ENCODE measurements at places on chromosomes 11 and 22.

GRCh38 chr11:117972044-117972443 is 14.2 kb upstream of the IL10RA start:
- DNase-seq, result no peak

DNA sequence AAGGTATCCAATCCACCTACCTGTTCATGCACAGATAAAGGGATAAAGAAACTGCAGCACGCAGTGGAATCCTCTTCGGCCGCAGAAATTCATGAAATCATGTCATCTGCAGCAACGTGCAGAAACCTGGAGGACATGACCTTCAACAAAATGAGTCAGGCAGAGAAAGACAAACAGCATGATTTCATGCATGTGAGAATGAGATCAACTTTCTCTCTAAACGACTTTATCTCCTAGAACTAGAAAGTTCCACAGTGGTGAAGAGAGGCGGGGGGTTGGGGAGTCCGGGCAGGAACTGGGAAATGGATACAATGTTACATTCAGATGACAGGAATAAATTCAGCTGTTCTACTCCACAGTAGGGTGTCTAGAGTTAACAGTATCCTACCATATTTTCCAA is 9.9 kb downstream of the RGL4 start:
- no peak for DNase-seq

- no peak for DNase-seq
Observed at GRCh38 chr11:102430158-102430836, 22.3 kb downstream of the TMEM123 start.

GRCh38 chr22:20583471-20583922 is 76.1 kb downstream of the MED15 start:
- DNase-seq, result no peak

DNA sequence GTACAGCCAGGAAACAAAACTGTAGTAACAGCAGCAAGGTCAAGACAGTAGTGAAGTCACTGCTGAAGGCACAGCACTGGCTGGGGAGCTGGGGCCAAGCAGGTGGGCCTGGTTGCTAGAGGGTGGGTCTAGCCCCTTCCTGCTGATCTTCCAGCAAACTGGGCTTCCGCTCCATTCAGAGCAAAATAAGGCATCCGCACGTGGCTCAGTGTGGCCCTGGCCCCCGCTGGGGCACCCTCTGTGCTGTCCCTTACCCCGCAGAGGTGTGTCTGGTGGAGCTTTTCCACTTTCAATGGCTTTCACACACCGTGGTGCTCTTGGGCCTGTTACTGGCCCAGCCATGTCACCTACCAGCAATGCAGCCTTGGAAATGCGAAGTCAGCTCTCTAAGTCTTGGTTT is 162.4 kb upstream of the B3GAT1 start:
- DNase-seq, result no peak
